ENCODE measurements at places on chromosomes 5 and 9. TPM values are rescaled to one million over a fixed set of nuclear protein-coding genes. Genes with fewer than 3 reads are reported as not detected.

The GTF3C5 gene
- 35.6 TPM for total RNA-seq

The TLX3 gene
- total RNA-seq = not detected

The ALAD gene
- 40.8 TPM for total RNA-seq

The C9orf152 gene
- total RNA-seq = not detected

- H3K27me3 ChIP-seq = no peaks in the 10 kb centered on the region
- no peaks in the 10 kb centered on the region for H3K4me1 ChIP-seq
- no peak overlapping the region for H3K4me3 ChIP-seq
- no peak overlapping the region for H3K27ac ChIP-seq
These were observed 24.4 kb upstream of the FIBCD1 start for GRCh38 chr9:130963337-130963908.

- H3K27me3 ChIP-seq = no peaks in the 10 kb centered on the region
- no peaks in the 10 kb centered on the region for H3K36me3 ChIP-seq
- peak within 1 kb of the TSS; percentile 35 for H3K4me3 ChIP-seq
- H3K27ac ChIP-seq = no peak within 1 kb of the TSS
These were observed at the start of gene PLCXD3 for GRCh38 chr5:41510176-41510831. Gene PLCXD3, minus strand, starts transcription at chr5:41510601. Its CDS starts 75 bp downstream, at chr5:41510526.

DNA sequence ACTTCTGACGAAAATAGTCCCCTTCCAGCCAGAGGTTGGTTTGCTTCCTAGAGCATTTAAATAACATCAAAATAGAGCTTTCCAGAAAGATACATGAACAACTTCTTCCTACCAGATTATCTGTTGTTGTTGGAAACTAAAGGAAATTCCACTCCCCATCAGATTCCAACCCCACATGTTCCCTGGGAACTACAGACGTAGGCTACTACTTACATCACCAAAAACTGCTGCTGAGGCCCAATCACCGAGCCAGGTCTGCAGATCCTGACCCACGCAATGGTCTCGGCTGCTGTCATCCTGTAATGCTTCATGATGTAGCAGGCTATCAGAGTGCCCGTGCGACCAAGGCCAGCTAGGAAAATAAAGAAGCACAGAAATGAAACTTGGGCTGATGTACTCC, 73.4 kb downstream of the HABP4 start:
- no peaks in the 10 kb centered on the region for H3K4me1 ChIP-seq
- H3K4me3 ChIP-seq = no peak overlapping the region
- DNase-seq = peak; percentile 88

- peak; percentile 78 for DNase-seq
- H3K27ac ChIP-seq = no peak overlapping the region
- H3K4me1 ChIP-seq = no peaks in the 10 kb centered on the region
- no peaks in the 10 kb centered on the region for H3K36me3 ChIP-seq
- H3K4me3 ChIP-seq = no peak overlapping the region
These were observed 536 bp downstream of the PCDHAC1 start for GRCh38 chr5:140926443-140927227.

GRCh38 chr5:170303549-170303948, 6.0 kb upstream of the LCP2 start:
- H3K27ac ChIP-seq = no peak overlapping the region
- no peaks in the 10 kb centered on the region for H3K36me3 ChIP-seq
- DNase-seq = no peak
- no peaks in the 10 kb centered on the region for H3K4me1 ChIP-seq

GRCh38 chr9:37243588-37244345, 123.4 kb downstream of the ZCCHC7 start:
- no peak overlapping the region for H3K4me3 ChIP-seq
- H3K36me3 ChIP-seq = no peaks in the 10 kb centered on the region
- no peaks in the 10 kb centered on the region for H3K27me3 ChIP-seq
- no peak for DNase-seq
- H3K27ac ChIP-seq = no peak overlapping the region

- H3K36me3 ChIP-seq = no peaks in the 10 kb centered on the region
- no peak overlapping the region for H3K4me3 ChIP-seq
- no peak overlapping the region for H3K27ac ChIP-seq
- no peaks in the 10 kb centered on the region for H3K27me3 ChIP-seq
These were observed 94.7 kb downstream of the RICTOR start for GRCh38 chr5:38979535-38979934.

- H3K36me3 ChIP-seq = no peaks in the 10 kb centered on the region
- no peaks in the 10 kb centered on the region for H3K27me3 ChIP-seq
- no peak overlapping the region for H3K27ac ChIP-seq
- no peak overlapping the region for H3K4me3 ChIP-seq
- H3K4me1 ChIP-seq = no peaks in the 10 kb centered on the region
These were observed 8.5 kb downstream of the PTGER4 start for GRCh38 chr5:40688127-40688761.
